Stimulated activated CD8-positive, alpha-beta memory T cell treated with anti-CD3 and anti-CD28 coated beads, Interleukin-4, amount 100 ng/mL, for 1 hour (primary cell): ENCODE measurements at places on chromosomes 1 and 21.

GRCh38 chr1:30715216-30715615 lies 8.2 kb downstream of the MATN1 start:
- DNase-seq = no peak

DNA sequence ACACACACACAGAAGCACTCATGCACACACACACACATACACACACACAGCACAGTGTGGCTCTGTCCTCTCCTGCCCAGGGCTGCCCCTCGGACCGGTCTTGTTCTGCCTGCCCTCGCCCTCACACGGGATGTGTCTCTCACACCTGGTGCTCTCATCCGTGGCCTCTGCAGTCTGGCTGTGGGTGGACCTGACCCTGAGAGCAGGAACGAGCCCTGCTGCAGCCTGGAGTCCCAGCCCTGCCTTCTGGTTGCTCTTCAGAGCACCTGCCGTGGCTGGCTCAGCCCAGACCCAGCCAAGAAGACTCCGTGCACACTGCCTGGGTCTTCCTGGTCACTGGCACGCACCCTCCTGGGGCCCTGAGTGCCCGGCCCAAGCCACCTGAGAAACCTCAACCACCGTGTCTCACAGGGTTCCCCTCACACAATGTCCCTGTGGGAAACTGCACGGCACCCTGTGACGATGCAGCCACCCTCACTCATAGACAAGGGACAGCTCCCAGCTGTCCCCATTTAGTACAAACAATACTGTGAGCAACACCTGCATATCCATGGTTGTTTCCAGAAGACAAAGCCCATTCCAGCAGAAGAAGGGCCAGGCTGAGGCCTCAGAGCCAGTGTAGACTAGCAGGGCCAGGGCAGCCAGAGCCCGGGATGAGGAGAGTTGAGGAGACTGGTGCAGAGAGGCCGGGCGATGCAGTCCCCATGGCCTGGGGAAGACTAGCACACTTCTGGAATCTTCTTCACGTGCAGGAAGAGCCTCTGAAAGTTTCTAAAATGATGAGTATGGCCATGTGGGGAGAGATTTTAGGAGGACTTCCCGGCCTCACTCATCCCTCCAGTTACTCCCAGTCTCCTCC lies 234.0 kb downstream of the NPHP4 start:
- DNase-seq = no peak

- DNase-seq = no peak
Observed at GRCh38 chr1:22794647-22795365, 84.2 kb downstream of the EPHB2 start.

GRCh38 chr1:230463760-230464159 lies 37.6 kb upstream of the PGBD5 start:
- DNase-seq = no peak

- DNase-seq = no peak
Observed at GRCh38 chr1:153277852-153278251, 18.4 kb downstream of the LORICRIN start.

DNA sequence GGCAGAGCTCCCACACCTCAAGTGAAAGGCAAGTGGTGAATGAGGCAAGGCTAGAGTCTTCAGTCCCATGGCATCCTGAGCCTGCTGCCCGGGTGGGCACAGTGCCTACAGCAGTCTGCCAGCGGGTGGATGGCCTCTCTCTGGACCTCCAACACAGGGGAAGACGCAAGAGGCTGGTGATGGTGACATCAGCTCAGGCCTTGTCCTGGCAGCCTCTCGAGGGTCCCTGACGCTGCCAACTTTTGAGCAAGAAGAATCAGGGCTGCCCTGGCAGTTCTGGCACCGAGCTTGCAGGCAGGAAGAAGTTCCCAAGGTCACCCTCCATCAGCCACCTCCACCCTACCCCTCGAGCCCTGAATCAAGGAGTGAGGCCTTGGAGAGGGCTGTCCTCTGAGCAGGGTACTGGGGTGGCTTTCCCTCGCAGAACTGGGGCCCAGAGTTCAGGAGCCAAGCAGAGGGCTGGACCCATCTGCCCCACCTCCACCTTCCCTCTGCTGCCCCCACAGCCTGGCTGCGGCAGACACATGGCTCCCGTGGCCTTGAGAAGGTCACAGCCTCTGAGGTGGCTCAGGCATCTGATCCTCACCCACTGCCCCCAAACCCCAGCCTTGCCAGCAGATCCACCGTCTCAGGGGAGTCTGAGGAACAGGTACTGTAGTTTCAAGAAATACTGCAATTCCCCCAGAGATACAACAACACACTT lies 5.8 kb downstream of the RAP1GAP start:
- no peak for DNase-seq

DNA sequence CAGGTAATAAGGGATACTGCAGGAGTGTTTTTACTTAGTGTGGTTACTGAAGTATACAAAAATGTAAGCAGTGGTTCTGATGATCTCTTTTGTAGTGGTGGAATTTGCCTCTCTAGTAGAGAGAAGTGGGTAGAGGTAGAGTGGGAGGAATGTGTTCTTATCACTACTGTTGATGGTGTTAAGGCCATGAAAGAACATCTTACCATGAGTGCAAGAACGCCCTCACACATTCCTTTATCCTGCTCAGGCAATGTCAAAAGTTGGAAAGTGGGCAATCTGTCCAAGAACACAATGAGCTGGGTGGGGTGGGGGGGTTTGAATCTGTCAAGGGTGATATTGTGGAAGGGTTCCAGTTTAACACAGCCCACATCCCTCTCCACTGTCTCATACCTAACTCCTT lies 78.6 kb downstream of the TTLL7 start:
- DNase-seq = no peak
